Lung (tissue), 17 donors: ENCODE measurements at places on chromosomes 2 and 18.

GRCh38 chr2:119339562-119339923, 27.1 kb downstream of the C2orf76 start:
- DNase-seq, result no peak

DNA sequence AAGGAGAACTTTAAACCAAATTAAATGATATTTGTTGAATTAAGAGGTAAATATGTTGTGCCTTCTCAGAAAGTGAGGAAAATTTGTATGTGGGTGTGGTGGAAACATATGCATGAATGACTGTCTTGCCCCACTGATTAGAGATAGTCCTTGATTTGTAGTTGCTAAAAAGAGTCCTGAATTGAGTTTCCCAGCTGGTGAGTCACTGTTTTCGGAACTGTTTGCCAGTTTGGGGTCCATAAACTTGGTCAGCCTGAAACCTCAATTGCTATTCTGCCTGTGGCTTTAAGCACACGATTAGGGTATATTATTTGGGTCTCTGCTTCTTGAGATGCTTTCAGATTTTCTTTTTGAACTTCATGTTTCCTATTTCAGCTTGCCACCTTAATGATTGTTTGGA, 53.3 kb downstream of the PIKFYVE start:
- no peak for DNase-seq

DNA sequence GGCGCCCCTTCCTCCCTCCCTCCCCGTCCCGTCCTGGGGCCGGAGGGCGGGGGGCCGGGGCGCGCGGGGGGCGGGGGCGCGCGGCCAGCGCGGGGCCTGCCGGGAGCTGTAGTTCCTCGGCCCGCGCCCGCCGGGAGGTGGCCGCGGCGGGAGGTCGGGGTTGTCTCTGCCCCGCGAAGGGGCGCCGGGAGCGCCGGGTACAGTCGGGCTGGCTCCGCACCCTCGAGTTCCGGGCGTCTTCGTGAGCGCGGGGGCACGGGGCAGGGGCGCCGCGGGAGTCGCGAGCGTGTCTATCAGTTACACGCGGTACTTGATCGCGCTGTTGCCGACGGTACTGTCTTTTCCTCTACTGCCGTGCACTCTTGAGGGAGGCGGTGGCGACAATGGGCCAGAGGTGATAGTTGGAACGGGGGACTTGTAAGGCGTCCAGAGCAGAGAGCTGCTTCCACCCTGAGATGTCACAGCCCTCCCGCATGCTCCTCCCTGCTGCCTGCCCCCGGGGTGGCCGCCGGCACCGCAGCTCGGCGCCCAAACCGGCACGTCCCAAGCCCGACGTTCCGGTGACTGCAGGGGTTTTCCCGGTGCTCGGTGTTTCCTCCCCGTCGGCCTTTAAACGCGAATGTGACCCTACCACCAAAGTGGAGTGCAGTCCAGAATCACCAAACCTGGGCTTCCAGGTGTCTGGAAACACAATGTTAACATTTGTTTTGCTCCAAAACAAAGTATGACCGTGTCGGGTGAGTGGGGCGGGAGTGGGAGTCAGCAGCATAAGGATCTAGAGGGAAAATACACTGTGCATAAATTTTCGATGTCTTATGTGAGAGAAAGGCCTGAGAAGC, at the start of gene PRKD3:
PRKD3 (minus strand) TSS at position 48 of the 839 bp plus-strand sequence. CDS start 8,309 bp downstream, outside the sequence.
- peak; percentile 86 for DNase-seq

DNA sequence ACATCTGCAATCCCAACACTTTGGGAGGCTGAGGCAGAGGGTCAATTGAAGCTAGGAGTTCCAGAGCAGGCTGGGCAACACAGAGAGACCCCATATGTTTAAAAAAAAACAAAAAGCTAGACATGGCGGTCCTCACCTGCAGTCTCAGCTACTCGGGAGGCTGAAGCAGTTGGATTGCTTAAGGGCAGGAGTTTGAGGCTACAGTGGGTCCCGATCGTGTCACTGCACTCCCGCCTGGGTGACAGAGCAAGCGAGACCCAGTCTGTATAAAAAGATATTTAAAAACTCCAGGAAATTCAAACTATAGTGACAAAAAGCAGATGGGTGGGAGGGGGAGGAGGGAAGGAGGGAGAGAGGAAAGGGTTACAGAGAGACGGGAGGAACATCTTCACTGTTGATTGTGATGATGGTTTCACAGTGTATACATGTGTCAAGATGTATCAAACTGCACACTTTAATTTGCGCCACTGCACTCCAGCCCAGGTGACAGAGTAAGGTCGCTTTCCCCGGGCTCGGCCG, 942 bp upstream of the ZNF236 start:
- no peak for DNase-seq

DNA sequence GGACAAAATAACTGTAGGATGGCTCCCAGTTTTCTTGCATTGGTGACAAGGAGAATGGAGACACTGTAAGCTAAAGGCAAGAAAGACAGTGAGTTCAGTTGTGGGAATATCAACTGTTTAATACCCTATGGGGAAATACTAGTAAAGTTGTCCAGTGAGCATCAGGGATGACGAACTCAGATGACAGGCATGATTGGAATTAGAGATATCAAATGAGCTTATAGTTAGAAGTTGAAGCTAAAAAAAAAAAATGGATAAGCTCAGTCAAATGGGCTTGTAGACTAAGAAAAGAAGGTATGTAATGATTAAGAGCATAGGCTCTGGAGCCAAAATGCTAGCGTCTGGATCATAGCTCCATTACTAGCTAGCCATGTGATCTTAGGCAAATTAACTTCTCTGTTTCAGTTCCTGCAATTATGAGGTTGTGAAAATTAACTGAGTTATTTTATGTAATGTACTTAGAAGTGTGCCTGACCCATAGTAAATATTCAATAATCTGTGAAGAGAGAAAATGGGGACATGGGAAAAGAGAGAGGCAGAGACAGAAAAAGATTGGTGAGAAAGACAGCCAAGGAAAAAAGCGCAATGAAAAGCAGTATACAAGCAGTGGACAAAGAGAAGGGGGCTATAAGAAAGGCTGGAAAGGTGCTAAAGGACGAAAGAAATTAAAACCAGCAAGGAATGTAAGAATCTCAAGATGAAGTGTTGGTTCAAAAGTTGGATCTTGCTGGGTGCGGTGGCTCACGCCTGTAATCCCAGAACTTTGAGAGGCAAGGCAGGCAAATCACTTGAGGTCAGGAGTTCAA, 95.7 kb upstream of the SLC39A10 start:
- no peak for DNase-seq

DNA sequence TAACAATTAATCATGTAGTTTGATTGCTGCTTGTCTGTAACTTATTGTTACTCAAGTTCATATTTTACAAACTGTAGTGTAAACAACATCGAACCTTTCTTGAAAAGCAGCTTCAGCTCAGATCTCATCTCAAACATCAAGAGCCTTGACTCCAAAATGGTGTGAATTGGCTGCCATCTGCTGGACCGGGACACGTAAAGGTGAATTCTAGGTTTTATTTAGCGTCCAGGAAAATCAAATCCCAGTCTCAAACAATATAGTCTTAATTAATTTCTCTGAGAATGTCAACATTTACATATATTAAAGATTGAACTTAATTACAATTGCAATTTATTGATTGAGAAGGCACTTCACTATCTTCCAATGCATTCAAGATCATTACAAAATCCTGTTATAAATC, 453.0 kb downstream of the GALR1 start:
- DNase-seq, result peak; percentile 37

- DNase-seq, result no peak
Measured at GRCh38 chr2:98296440-98296839, 49.8 kb upstream of the CNGA3 start.

- DNase-seq, result peak; percentile 23
Measured at GRCh38 chr2:144776766-144777165, 256.8 kb upstream of the ZEB2 start.

DNA sequence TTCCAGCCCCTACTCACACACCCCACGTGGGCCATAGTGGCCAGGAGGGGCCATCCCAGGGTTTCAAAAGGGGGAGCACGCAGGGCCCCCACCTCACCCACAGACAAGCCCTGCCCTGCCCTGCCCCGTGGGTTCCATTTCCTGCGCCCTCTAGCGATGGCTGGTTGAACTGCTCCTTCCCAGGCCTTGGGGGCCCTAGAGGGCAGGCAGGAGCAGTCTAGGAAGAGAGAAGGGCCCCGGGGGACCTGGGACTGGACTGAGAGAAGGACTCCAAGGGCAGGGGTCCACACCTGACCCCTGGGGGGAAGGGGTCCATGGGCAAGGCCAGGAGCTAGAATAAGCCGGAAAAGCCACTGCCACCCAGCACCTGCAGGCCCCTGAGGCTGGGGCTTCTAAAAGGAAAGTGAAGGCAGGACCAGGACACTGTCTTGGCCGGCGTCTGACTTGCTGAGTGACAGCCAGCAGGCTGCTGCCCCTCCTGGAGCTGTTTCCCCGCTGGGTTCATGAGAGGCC, 10.1 kb downstream of the CYP26B1 start:
- DNase-seq, result no peak

DNA sequence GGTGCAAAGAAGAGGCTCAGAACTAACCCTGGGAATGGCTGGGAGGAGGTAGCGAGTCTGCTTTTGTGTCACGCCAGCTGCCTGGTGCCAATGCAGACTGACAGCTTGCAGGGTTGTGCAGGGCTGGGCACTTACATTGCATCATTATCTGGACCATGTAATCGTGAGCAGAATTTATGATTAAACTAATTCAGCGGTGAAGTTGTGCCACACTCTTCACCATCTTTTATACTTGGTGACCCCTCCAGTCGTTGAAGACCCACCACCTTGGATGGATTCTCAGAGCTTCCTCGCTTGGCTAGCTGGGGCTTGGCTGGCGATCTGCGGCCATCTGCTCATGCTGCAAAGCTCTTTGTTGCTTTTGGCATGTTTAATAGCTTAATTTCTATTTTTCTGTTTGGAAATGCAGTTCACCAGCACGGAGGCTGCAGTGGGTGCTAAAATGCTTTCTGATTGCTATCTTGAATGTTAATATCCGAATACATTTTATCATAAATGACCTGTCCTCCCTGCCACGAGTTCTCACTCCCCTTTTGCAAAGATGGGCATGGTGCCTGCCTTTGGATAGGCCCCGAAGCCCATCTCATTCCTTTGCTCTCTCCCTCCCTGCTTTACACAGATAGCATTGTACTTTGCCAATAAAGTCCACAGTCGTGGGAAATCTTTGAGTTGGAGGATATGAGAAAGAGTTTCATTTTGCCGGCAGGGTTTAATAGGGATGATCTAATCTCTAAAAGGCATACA, 188.2 kb downstream of the PRKCE start:
- peak; percentile 73 for DNase-seq

DNA sequence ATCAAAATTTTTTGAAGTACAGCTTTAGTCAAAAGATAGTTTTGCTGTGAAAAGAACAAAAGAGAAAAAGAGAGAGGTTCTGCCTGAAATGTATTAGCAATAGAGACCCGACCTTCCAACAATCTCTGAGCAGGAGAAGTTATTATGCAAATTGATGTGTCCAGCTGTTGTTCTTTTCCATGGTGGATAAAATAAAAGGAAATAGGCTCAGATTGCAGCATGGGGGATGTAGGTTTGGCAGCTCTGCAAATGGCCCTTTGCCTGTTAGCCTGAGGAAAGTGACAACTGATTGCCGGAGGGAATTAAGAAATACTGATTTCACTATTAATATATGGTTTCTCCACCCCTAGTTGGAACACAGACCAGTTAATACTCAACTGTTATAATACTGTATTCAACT, 1283.2 kb upstream of the NXPH2 start:
- DNase-seq, result peak; percentile 96

DNA sequence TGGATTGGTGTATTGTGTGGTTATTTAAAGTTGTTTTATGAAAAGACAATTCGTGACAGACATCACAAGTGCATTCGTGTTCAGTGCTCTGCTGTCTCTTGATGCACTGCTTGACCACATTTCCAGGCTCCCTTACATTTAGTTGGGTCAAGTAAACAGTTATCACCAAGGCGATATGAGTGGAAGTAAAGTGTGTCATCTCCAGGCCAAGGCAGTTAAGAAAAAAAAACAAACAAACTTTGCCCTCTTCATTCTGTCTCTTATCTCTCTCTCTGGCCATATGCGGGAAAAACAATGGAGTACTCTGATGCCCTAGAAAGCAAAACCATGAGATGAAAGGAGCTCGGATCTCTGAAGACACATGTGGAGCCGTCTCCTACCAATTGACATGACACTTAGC, 131.1 kb downstream of the DSEL start:
- no peak for DNase-seq

GRCh38 chr2:233228376-233228775, 23.1 kb upstream of the ATG16L1 start:
- no peak for DNase-seq

- no peak for DNase-seq
Measured at GRCh38 chr2:111626865-111627163, 257.2 kb downstream of the ANAPC1 start.
